ENCODE measurements at places on chromosomes 1 and 21.

DNA sequence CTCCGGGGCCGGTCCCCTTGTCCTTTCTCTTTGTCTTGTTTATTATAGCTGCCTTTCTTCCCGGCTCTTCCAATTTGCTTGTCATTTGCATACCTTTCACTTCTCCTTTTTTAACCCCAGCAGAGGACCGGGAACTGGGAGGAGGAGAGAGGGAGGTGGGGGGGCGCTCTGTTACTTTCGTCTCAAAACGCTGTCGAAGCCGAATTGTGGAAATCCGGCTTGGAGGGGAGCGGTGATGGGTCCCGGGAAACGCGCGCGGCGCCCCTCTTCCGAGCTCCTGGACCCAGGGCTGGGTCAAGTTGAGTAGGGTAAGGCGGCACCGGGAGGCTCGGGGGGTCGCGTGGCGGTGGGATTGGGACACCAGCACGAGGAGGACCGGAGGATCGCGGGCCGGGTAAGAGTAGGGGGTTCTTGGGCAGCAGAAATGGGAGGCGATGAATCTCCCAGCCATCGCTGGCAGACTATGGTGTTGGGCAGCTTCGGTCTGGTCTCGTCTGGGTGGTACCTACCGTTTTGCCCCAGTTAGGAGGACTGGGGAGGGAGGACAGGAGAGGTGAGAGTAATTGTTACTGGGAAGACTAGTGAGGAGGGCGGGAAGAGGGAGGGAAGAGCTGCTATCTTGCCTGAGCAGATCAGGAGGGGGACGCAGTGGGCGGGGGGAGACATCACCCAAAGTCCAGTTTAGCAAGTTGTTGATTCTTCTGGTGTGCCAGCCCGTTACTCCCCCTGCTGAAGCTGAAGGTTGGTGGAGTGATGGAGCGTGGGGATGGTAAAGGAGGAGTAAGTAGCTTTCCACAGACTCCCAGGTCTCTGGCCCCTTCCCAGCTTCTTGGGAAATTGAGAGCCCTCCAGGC is 1.5 kb downstream of the PROX1 start:
- no peak for DNase-seq

GRCh38 chr1:32775640-32776337 is 41.4 kb downstream of the YARS1 start:
- no peak for DNase-seq

- no peak for DNase-seq
Measured at GRCh38 chr1:172647110-172647564, 11.8 kb upstream of the FASLG start.

DNA sequence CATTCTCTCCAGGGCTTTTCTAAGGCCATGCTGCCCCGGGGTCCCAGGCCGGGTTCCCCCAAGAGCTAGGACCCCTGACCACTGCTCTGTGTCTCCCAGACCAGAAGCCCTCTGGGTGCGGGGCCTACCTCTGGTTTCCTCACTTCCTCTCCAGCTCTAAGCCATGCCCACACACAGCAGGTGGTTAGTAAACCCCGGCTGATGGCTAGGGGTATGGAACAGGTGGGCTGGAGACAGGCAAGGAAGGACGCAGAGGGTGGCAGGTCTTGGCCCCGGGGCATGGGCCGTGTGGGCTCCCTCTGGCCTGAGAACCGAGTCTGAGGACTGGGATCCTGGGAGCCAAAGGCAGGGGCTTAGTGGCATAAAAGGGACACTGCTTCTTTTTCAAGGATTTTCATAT is 15.9 kb upstream of the PLCH2 start:
- no peak for DNase-seq

DNA sequence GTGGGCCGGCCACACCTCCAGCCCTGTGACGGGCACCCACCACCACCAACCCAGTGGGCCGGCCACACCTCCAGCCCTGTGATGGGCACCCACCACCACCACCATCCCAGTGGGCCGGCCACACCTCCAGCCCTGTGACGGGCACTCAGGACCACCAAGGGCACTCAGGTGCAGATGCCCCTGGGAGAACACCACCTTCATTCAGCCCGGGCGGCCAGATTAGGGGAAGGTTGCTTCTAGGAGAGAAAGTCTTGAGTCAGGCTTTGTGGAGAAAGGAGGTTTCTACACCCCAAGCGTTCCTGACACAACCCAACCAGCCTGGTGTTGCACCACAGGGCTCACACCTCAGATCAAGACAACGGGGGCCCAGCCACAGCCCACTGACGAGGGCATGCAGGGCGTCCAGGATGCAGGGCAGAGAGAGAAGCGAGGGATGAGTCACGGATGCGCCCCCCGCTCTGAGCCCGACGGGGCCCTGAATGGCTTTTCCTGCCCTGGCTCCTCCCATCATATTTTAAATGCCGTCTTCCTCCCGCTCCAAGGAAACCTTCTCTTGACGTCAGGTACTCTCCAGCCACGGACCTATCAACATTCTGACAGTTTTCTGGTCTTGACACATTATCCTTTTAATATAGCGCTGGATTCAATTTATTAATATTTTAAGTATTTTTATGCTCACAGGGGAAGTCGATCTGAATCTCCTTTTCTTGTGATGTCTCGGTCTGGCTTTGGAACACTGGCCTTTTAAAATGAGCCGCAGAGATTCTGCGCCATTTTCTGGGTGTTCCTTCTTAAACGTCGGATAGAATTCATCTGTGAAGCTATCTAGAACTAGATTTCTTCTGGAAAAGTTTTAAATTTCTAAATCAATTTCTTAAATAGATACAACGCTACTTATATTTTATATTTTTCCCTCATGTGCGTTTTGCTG is 631 bp upstream of the SPATC1L start:
- no peak for DNase-seq

- no peak for DNase-seq
Measured at GRCh38 chr1:191970116-191970515, 188.1 kb upstream of the RGS18 start.

DNA sequence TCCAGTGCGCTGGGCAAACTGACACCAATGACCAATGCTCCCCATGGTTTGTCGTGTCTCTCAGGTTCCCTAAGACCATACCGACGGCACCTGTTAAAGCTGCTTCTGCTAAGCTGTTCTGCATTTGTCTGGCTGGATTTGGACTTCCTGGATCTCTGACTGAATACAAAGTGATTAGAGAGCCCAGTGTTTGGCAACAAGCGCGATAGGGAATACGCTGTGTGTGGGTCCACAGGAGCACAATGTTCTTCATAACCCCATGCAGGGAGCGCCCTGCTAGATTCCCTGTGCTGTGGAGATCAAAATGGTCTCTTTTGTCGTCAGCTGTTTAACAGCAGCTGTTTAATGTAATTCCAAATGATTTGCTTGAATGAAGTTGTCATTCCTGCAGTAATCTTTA is 26.0 kb upstream of the ESRRG start:
- peak; percentile 48 for DNase-seq

GRCh38 chr1:5690898-5691297 is 301.3 kb downstream of the NPHP4 start:
- no peak for DNase-seq

GRCh38 chr1:41799723-41800122 is 119.0 kb downstream of the HIVEP3 start:
- DNase-seq = no peak
